Ureter (tissue), 1 donor: ENCODE measurements at places on chromosomes 5 and 9. TPM values are rescaled to one million over a fixed set of nuclear protein-coding genes. Genes with fewer than 3 reads are reported as not detected.

DNA sequence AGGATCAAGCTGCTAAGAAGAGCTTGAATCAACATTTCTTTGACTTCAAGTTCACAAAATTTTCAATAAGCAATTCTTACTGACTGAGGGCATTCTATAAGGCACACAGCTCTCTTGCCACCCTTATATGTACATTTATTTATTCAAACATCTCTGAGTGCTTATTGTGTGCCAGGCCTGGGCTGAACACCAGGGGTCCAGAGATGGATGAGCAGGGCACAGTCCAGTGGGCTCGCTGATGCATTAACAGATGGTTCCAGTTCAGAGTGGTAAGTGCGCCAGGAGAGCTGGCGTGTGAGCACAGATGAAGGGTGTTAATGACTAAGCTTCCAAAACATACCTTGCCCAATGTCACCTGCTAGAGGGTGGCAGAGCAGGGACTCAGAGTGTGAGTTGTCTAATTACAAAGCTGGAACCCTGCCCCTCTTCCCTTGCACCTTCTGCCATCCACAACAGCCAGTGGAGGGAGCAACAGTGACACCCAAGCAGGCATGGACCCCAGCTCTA is 24.6 kb downstream of the ALG2 start:
- DNase-seq, result no peak

Gene PDCD1LG2
- total RNA-seq, result 1.7 TPM

DNA sequence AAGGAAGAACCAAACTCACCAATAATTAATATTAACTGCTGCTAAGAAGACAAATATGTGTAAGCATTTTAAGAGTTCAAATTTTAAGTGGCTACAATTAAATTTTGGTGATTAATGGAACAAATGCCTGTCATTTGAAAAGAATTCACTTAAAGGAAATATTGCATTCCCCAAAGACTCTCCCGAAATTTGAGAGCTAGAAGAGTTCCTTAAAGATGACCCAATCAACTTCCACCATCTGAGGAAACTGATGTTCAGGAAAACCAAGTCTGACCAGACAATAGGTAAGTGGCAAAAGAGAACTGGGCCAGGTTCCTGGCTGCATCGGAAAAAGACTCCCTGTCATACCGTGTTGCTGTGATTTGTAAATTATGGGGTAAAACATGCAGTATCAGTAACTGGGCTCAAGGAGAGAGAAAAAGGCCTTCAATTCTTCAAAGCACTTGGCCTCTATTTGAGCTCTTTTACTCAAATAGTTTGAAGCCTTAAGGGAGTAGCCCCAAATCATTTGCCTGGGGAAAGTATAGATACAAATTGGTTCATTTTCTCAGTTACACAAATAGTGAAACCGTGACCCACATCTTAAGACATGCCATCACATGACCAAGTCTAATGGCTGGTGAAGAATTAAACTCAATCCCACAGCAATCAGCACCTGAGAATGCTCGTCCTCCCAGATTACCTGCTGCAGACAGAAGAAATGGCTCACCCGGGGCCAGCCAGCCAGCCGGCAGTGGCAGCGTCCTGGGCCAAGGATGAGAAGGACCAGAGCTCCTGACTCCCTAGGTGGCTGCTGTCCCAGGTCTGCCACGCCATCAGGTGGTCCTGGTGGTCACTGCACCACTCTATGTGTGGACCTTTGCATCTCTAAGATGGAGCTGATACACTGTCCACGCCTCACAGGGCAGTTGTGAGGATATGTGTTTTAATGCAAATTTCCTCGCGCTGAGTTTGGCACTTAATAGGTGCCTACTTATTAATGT is 162.9 kb downstream of the TTLL11 start:
- no peak for DNase-seq

- DNase-seq, result peak; percentile 56
Measured at GRCh38 chr5:139561655-139562451, 714 bp downstream of the UBE2D2 start.

Gene ABO
- total RNA-seq, result 25.4 TPM

- DNase-seq, result no peak
Measured at GRCh38 chr5:96664669-96665068, 2.5 kb downstream of the CAST start.

GRCh38 chr9:126880226-126880946 is 19.9 kb downstream of the ZBTB34 start:
- no peak for DNase-seq

GRCh38 chr5:163594951-163595350 is 89.5 kb downstream of the MAT2B start:
- no peak for DNase-seq

DNA sequence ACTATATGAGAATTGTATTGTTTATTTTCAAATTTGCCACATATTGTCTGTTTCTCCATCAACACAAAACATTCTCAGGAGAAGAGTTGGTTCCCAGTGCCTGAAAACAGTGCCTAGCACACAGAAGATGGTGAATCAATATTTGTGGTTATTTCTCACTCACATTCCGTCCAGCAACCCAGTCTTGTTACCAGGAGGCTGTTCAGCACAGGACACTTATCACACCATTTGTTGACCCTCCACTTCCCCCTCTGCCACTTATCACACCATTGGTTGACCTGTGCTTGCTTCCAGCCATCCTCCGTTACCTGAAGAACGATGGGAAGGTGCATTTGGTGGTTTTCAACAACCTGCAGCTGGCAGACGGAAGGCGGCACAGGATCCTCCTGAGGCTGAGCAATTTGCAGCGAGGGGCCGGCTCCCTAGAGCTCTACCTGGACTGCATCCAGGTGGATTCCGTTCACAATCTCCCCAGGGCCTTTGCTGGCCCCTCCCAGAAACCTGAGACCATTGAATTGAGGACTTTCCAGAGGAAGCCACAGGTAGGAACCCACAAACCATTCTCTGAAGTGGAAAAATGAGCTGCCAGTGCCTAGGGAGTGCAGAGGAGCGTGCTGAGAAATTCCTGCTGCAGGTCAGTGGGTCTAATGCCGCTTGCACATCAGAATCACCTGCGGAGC is 20.5 kb downstream of the THBS4 start:
- no peak for DNase-seq

GRCh38 chr5:69074664-69075521 is 18.9 kb upstream of the SLC30A5 start:
- DNase-seq, result no peak

GRCh38 chr9:33919276-33919897 is 102.4 kb downstream of the UBE2R2 start:
- DNase-seq, result no peak

GRCh38 chr9:95570646-95571045 is 53.9 kb upstream of the PTCH1 start:
- no peak for DNase-seq
